Activated T-cell treated with anti-CD3 and anti-CD28 coated beads, Interleukin-2, amount 50 U/mL, for 24 hours (primary cell): ENCODE measurements at places on chromosomes 13 and 19.
A peak's percentile ranks its signal among the peaks of the same experiment; 100 is the strongest.

DNA sequence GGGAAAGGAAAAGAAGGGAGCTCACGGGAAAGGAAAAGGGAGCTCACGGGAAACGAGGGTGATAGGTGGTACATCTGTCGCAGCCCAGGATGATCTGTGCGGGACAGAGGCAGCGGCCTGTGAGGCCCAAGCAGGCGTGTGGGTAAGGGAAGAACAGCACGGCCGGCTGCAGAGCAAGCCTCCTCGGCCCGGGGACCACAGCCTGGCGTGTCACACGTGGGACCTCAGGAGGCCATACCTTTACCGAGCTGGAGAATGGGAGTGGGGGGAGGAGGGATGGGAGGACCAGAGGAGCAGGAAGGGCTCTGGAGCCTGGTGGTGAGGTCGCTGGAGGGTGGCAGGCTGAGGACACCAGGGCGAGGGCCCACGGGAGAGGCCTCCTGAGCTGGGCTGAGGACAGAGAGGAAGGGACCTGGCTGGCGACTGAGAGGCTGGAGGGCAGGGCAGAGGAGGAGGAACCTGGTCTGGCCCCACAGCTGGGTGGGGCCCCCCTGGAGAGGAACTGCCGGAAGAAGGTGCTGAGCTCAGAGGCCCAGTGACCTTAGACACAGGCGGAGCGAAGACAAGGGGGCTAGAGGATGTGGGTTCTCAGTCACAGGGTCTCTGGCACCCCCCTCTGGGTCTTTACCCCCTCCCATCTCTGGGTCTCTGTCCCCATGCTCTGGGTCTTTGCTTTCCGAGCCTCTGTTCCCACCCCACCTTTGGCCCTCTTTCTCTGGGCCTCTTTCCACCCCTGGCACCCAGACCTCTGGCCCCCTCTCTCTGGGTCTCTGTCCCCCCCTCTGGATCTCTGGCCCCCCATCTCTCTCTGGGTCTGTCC lies 2.9 kb upstream of the FTL start:
- peak; percentile 54 for DNase-seq
- H3K4me3 ChIP-seq = peak overlapping the region; percentile 52
- no peaks in the 10 kb centered on the region for H3K27me3 ChIP-seq
- peak overlapping the region; percentile 97 for H3K27ac ChIP-seq
- peaks cover 61% of the 10 kb centered on the region for H3K36me3 ChIP-seq
- H3K4me1 ChIP-seq = peaks cover 67% of the 10 kb centered on the region

DNA sequence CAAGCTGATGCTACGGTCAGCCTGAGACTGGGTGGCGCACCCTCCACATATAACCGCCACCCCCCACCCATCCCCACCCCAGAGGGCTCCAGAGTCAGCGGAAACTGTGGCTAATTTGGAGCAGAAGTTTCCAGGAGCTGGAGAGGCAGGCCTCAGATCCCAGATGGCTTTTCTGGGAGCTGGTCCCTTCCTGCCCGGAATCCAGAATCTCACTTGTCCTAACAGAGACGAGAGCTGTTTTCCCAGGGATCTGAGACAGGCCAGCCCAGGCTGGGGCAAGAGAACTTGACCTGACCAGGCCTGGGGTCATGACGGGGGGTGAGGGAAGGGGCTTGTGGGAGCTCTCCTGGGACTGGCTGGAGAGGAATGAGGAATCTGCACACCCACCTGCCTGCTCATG lies 6.5 kb downstream of the EPHX3 start:
- H3K27me3 ChIP-seq = peaks cover 34% of the 10 kb centered on the region
- no peak overlapping the region for H3K4me3 ChIP-seq
- peaks cover 16% of the 10 kb centered on the region for H3K4me1 ChIP-seq
- no peak for DNase-seq

- no peaks in the 10 kb centered on the region for H3K36me3 ChIP-seq
- H3K27me3 ChIP-seq = peaks cover 63% of the 10 kb centered on the region
- no peak overlapping the region for H3K27ac ChIP-seq
- no peaks in the 10 kb centered on the region for H3K4me1 ChIP-seq
- DNase-seq = no peak
These were observed 1.5 kb upstream of the KLK11 start for GRCh38 chr19:51027873-51028272.

- H3K27ac ChIP-seq = peak overlapping the region; percentile 72
- no peak overlapping the region for H3K4me3 ChIP-seq
- no peaks in the 10 kb centered on the region for H3K27me3 ChIP-seq
These were observed 12.9 kb downstream of the TPP2 start for GRCh38 chr13:102609696-102610095.

DNA sequence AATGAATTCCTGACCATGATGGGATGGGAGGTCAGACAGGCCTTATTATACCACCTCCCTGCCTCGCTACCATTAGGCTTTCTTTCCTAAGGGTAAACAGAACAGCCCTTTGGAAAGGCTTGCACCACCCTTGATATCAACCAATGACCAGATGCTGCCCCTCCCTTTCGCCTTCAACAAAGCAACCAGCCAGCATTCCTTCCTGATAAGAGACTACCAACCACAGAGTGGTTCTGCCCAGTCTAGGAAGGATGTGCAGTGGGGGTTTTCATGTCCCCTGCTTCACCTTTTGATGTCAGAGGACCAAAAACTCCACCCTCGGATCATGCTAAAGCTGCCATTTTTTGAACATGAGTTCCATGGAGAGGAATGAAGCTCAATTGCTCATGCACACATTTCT lies 21.7 kb downstream of the TEX30 start:
- H3K4me1 ChIP-seq = no peaks in the 10 kb centered on the region
- no peak overlapping the region for H3K4me3 ChIP-seq
- DNase-seq = no peak
- no peak overlapping the region for H3K27ac ChIP-seq

DNA sequence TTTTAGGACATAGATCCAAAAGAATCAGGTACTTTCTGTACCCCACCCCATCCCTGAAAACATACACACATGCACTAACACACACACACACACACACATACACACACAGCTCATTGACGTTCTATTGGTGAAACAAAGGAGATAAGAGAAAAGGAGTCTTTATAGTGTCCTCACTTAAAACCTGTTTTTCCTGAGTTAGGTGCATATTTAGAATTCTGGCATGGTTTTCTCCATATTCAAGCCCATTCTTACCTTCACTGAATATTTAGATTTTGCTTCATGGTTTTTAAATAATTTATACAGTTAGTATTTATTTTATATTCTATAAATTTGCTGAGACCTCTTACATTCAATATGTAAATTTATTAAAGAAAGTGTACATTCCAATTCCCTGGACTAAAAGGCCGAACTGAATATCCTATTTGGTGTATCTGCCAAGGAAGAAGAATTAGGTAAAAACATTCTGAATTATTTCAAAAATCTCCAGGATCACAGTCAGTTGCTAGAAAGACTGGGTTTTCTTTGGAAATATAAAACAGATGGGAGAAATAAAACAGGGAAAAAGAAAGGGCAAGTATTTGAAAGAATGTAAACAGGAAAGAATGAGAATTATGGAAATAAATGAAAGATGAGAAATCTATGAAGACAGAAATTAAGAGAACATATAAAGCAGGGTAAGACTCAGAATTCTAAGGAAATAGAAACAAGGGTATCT lies 556.2 kb downstream of the KCTD12 start:
- no peaks in the 10 kb centered on the region for H3K4me1 ChIP-seq
- DNase-seq = no peak
- H3K27ac ChIP-seq = no peak overlapping the region
- no peak overlapping the region for H3K4me3 ChIP-seq
